ENCODE measurements at places on chromosomes 12 and 14. TPM values are rescaled to one million over a fixed set of nuclear protein-coding genes. Genes with fewer than 3 reads are reported as not detected.

Gene HOXC13
- total RNA-seq = not detected

Gene NOS1
- not detected for total RNA-seq

Gene CACNA1C
- 0.02 TPM for total RNA-seq

Gene KRT71
- not detected for total RNA-seq

Gene EIF4B
- total RNA-seq = 821 TPM

Gene PRDM4
- 20.6 TPM for total RNA-seq

Gene ALKBH2
- total RNA-seq = 31.1 TPM

Gene WNT5B
- not detected for total RNA-seq

Gene APOLD1
- 1.3 TPM for total RNA-seq

Gene IL23A
- 9.0 TPM for total RNA-seq

Gene KRT79
- total RNA-seq = not detected

Gene PCED1B
- 138 TPM for total RNA-seq

Gene NTN4
- total RNA-seq = not detected

Gene NAA30
- total RNA-seq = 12.3 TPM

Gene DHRS2
- total RNA-seq = 0.17 TPM

Gene DCP1B
- total RNA-seq = 13.5 TPM

Gene SVOP
- not detected for total RNA-seq

Gene KLHDC1
- 0.57 TPM for total RNA-seq

Gene ZC2HC1C
- total RNA-seq = 0.64 TPM

GRCh38 chr12:48084841-48085460 is 20.9 kb downstream of the SENP1 start:
- DNase-seq = no peak

- no peak for DNase-seq
Measured at GRCh38 chr14:53273671-53274072, 120.5 kb upstream of the DDHD1 start.

GRCh38 chr14:60485598-60486251 is at the start of gene C14orf39:
Gene C14orf39 (minus strand): TSS chr14:60486063. CDS start chr14:60485078, 985 bp downstream.
- DNase-seq = peak; percentile 21

DNA sequence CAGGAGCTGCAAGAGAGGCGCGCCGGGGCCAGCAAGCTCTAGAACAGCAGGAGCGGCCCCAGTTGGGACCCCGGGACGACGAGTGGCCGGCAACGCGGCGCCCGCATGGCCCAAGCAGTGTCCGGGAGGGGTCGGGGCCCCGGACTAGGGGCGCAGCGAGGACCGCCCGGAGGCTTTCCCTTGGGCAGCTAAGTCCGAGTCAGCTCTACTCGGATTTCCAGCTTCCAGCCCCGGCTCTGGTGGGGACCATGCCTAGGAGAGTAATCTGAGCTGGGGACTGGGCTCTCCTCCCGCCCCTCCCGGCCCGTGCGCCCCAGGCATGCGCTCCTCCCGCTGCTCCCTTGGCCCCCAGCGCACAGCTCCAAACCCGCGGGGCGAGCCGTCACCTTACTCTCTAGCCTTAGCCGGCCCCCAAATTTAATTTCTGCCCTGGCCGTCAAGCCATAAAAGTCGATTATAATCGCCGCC is 41.6 kb upstream of the CAPRIN2 start:
- no peak for DNase-seq

DNA sequence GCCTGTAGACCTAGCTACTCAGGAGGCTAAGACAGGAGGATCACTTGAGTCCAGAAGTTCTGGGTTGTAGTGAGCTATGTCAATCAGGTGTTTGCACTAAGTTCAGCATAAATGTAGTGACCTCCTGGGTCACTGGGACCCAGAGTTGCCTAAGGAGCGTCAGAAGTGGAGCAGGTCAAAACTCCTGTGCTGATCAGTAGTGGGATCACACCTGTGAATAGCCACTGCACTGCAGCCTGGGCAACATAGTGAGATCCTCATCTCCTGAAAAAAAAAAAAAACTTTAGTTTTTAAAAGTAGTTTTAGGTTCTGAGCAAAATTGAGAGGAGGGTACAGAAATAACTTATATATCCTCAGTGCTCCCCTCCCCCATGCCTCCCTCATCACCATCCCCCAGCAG is 42.2 kb downstream of the MRPL42 start:
- DNase-seq = no peak

DNA sequence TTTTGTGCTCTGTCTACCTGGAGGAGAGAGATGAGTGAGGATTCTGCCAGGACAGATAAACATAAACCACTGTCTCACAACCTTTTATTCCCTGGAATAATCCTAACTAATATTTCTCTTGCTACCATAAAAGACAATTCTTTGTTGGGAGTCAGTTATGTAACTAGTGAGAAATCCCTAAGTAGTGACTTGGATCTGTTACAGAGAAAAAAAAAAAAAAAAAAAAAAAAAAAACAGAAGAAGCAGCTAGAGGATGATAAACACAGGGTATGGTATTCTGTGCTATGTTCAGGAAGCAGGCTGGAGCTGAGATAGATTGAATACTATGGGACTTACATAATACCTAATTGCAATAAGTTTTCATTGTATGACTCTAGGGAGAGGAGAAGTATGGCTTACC is 178.7 kb downstream of the CNTN1 start:
- DNase-seq = no peak

DNA sequence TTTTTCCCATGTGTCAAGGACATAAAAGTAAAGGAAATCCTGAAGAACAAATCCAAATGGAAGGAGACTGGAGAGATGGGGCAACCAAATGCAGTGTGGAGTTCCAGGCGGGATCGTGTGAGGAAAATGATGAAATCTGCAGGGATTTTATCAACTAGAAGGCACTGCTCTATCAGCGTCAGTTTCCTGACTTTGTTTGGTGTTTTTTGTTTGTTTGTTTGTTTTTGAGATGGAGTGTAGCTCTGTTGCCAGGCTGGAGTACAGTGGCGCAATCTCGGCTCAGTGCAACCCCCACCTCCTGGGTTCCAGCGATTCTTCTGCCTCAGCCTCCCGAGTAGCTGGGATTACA is 43.3 kb upstream of the GPR132 start:
- DNase-seq = no peak

DNA sequence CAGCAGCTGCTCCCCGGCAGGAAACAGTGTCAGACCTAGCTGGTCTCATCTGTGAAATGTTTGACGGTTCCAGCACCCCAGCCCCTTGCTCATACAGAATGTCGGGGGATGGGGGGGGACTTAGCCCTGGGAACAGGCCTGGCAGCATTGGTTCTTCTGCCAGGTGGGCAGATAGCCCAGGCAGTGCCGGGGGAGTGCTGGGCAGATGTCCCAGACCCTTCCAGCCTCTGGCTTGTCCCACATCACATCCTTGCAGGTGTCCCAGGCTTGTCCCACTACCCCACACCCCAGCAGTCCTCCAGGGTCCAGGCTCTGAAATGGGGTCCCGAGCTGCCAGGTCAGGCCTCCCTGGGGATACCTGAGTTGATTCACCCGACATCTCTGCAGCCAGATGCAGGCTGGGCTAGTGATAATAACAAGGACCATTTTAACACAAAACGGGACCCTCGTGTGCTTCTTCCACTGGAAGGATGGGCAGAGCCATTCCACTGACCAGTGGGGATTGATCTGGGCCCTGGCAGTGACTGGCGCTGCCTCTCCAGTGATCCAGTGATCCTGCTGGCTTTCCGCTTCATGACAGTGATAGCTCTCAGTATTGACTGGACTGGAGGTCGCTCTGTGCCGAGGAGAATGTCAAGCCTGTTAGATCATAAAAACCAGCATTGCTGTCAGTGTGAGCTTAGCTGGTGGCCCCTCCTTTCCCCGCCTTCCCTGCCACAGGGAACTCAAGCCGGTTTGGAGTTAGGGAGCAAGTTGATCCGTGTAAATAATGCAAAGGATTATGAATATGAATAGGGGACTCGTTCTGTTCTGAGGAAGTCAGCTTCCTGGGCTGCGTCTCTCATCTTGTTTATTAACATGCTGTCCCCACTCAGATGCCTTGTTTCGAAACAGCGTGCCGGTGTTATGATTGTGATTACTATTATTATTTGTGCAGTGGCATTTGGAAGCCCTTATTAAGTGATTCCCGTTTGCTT is 180.6 kb downstream of the AACS start:
- no peak for DNase-seq

DNA sequence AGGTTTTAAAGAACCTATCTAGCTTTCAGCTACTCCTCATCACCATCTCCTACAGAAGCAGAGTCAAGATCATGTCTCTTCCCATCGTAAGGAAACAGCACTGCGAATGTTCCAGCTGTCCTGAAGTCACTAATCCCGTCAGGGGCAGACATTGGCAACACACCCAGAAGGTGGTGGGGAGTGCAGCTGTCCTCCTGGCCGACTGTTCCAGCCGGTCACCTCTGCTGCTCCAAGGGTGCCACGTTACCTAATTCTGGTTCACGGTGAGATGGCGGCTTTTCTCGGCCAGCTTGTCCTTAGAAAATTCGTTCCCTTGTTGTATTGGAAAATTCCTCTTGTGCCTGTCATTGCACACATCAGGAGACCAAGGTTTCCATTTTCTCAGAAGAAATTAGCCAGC is 196.2 kb downstream of the ZFP36L1 start:
- DNase-seq = no peak

DNA sequence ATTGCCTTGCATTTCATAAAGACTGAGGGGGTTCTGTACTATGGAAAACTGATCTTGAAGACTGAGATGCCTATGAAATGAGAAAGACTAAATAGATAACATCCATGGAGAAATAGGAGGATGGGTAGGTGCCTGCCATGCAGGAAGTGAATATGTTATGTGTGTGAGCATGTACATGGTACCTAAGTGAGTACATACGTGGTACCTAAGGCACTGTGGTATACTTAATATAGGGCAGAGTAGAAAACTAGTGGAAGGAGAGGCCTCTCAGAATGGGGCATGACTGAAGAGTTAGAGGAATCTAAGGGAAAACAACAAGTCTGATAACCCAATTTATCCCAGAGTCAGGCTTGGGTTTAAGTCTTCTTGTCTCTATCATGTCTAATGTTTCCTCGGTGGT is 161.8 kb upstream of the DCN start:
- no peak for DNase-seq

DNA sequence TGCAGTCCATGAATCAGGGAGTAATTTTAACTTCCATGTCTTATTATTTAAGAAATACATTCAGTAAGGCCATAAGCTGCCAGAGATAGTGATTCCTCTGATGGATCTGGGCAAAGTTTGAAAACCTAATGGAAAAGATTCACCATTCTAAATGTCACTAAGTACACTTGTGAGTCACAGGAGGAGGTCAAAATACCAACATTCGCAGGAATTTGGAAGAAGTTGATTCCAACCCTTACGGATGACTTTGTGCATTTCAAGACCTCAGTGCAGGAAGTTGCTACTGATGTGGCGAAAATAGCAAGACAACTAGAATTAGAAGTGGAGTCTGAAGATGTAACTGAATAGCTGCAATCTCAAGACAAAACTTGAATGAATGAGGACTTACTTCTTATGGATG is 69.8 kb downstream of the OSBPL8 start:
- DNase-seq = no peak

DNA sequence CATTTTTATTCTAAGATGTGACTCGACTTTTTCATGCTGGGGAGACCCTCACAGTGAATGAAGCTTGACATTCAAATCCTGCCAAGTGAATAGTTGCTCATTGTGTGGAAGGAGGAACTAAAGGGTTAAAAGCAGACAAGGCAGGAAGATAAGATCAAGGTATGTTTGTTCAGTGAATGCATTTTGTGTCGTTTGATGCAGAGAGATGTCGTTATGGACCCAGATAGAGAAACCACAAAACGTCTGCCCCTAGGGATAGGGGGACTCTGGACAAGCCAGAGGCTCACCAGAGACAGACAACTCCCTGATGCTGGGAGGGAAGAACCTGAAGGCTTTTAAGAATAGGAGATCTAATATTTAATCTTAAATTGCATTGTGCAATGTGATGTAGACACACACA is 72.5 kb upstream of the MYL2 start:
- no peak for DNase-seq

GRCh38 chr12:105418821-105419291 is 88.4 kb downstream of the C12orf75 start:
- no peak for DNase-seq

GRCh38 chr12:116039081-116039480 is 238.4 kb downstream of the MED13L start:
- DNase-seq = no peak

- no peak for DNase-seq
Measured at GRCh38 chr12:3284405-3284804, 206.6 kb upstream of the PRMT8 start.

- no peak for DNase-seq
Measured at GRCh38 chr14:81371802-81372201, 28.3 kb downstream of the STON2 start.

- DNase-seq = no peak
Measured at GRCh38 chr14:66487164-66487563, 993 bp downstream of the CCDC196 start.

DNA sequence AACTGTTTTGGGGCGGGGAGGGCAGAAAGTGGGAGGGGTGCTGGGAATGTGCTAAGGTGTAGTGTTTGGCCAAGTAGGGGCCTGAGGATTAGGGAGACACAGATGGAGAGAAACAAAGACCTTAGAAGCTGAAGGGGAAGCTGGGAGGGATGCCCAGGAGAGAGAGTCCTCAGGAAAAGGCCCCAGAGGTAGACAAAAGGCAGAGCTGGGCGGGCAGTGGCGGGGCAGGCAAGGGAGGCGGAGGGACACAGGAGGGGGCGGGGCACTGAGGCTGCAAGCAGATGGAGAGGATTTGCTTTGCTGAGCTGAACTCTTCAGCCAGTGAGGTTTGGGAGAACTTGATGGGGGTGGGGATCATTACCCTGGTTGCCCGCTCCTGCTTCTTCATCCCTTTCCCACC is 2.8 kb downstream of the PTMS start:
- DNase-seq = no peak

DNA sequence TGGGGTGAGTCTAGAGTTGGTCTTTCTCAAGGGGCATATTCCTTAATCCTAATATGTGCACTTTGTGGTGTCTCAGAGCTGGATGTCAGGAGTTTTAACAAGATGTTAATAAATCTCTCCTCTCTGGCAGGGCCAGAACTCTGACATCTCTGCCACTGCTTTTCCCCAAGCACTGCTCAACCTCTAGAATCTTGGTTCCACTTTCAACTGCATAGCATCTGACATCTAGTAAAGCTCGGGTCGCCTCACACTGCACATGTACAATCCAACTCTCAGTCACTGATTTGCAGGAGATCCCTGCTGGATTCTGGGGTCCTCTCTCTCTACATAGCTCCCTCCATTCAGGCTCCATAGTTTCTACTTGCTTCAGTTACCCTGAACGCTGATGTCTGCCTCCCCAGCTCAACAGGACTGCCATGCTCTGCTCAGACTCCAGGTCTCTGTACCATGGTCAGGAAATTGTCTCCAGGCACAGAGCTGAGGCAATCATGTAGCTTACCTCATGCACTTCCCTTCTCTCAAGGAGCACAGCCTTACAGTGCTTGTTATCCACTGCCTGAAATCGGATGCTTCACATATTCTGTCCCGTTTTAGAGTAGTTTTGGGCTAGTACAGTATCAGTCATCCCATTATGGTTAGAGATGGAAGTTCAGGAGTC is 1.6 kb downstream of the PTCSC3 start:
- DNase-seq = no peak

GRCh38 chr14:55129086-55129427 is at the start of gene LGALS3:
Gene LGALS3 (plus strand): TSS chr14:55129252. CDS start chr14:55137374, 8,122 bp downstream.
- peak; percentile 14 for DNase-seq

GRCh38 chr12:42468921-42469320 is 120.6 kb downstream of the PRICKLE1 start:
- DNase-seq = no peak

- no peak for DNase-seq
Measured at GRCh38 chr12:27198036-27198435, 46.0 kb upstream of the STK38L start.

All from activated naive CD4-positive, alpha-beta T cell treated with anti-CD3 and anti-CD28 coated beads for 36 hours (primary cell).